ENCODE measurements at places on chromosomes 2 and 18.

DNA sequence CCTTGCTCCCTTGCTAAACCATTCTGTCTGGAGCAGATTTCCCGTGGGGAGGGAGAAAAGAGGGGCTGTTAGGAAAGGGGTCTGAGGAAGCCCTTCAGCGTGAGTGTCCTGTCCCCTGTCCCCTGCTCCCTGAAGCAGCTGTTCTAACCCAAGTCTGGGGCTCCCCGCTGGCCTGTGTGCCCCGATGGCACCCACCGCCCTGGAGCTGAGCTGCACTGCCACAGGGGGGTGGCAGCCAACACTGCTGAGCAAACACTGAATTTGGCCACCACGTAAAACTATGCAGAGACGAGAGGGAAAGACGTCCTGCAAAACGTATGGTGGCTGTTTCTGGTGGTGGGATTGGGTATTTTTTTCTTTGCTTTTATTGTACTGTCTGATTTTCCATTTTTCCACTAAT lies 17.9 kb downstream of the KCNG2 start:
- DNase-seq = no peak

DNA sequence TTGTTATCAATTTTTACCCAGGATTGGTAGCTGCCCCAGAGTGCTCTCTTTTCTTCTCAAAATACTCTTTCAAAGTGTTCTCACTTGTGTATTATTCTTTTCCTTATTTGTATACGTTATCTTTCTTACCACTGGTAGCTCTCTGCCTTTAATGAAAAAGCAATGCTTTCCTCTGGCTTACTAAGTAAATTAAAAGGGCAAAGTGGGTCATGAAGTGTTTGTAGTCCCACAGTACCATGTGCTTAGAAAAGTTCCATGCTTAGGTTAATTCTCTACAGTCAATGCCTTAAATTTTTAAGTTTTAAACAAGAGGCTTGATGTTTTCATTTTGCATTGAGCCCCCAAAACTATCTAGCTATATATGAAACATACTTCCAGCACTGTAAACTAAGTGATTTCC lies 300.2 kb downstream of the ASXL3 start:
- no peak for DNase-seq

- no peak for DNase-seq
These were observed 44.7 kb upstream of the HK2 start for GRCh38 chr2:74789271-74789670.

DNA sequence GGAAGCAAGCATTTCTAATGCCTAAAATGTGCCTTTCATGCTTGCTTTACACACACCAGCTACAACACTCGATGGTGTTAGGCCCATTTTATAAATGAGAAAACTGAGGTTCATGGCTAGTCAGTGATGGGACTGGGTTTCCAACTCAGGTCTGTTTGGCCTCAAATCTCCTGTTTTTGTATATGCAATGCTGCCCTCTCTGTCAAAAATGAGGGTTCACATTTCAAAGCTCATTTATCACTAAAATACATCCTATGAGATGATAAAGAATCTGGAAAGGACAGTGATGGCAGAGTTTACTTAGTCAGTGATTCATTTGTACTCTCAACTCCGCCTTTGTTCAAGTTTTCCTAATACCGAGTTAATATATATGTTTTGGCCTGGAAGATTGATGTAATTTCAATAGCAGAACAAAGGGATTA lies 92.3 kb downstream of the KCTD1 start:
- no peak for DNase-seq

- DNase-seq = no peak
These were observed 929.5 kb downstream of the ERBB4 start for GRCh38 chr2:211609127-211609526.

All from effector memory CD4-positive, alpha-beta T cell (primary cell).